Cortex of kidney (tissue), 1 donor: ENCODE measurements at places on chromosomes 13 and 19.

- no peak for DNase-seq
Measured at GRCh38 chr13:113123226-113124201, 915 bp downstream of the F10 start.

DNA sequence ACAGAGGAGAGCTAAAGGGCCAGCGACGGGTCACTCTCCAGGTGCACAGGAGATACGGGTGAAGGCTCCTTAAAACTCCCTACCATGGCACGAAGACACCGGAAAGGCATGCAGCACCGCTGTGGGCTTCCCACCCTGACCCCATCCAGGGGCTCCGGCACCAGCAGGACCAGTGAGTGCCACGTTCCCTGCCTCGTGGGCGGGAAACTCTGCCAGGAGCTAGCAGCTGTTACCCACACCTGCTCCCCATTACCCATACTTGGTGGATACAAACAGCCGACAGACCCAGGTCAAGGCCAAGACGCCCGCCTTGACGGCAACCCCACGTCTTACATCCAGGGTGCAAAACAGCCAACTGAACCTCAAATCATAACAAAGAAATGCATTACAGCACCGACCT is 56.7 kb downstream of the GNG7 start:
- DNase-seq = no peak

DNA sequence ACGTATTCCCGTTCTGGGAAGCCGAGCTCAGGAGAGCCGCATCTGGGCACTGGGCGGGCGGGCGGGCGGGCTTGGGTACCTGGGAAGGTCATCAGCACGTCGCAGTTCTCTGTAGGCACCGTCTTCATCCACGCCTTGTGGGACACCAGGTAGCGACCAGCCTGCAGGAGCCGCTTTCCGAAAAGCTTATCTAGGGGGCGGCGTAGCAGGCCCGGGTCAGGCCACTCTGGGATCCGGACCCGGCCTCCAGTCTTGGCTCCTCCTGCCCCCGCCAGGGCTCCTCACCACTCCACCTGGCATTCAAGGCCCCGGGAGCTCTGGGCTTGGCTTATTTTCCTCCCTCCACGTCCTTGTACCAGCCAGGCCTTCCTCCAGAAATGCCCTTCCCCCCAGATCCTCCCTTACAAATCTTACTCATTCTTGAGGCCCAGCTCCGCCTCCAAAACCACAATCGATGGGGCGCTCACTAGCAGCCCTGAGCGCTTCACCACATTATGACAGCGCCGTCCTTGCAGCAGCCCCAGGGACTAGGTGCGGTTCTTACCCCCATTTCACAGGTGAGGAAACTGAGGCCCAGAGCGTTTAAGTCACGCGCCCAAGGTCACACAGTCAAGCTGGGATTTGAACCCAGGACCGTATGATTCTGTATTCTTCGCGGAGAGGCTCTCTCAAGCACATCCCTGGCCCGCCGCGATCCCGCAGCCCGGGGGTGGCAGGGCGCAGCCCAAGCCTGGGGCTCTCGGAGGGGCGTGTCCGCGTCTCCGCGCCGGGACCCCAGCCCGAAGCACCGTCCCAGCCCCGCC is 843 bp downstream of the ANO8 start:
- no peak for DNase-seq

GRCh38 chr19:46599716-46600373 is 1.3 kb upstream of the CALM3 start:
- no peak for DNase-seq

GRCh38 chr13:90535421-90535820 is 812.1 kb upstream of the MIR17HG start:
- no peak for DNase-seq

GRCh38 chr13:93265800-93266199 is 39.2 kb downstream of the GPC6 start:
- no peak for DNase-seq

GRCh38 chr13:27806744-27807387 is 14.6 kb downstream of the GSX1 start:
- no peak for DNase-seq

GRCh38 chr13:106536244-106537034 is 977 bp upstream of the EFNB2 start:
- no peak for DNase-seq

GRCh38 chr13:44352202-44352601 is 21.4 kb upstream of the SERP2 start:
- DNase-seq = no peak
